ENCODE measurements at places on chromosomes 12 and 14.

DNA sequence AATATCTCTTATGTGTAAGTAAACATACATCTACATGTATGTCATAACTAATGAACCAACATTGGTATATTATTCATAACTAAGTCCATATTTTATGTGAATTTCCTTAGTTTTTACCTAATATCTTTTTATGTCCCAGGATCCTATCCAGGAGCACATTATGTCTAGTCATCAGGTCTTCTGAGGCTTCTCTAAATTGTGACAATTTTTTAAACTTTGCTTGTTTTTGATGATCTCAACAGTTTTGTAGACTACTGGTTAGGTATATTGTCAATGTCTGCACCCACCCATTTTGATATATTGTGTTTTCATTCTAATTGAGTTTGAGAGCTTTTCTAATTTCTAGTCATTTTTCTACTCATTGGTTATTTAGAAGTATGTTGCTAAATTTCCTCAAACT is 288.2 kb upstream of the DIO3 start:
- DNase-seq: no peak

DNA sequence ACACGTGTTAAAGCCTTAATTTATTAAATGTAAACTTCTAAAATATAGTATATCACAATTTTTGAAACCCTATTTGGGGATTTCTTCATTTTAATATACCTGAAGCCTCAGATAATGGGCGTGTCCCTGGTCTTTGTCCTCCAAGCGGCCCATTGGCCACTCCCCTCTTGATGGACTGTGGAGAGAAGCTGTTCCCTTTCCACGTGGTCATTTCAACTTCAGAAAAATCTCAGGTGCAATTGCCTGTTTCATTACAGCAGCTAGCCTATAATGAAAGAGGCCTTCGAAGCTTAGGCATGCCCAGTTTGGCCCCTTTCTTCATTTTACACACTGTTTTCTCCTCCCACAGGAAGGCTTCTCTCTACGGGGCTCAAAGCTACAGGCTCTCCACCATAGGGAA is 131.4 kb upstream of the ARHGAP5 start:
- no peak for DNase-seq

DNA sequence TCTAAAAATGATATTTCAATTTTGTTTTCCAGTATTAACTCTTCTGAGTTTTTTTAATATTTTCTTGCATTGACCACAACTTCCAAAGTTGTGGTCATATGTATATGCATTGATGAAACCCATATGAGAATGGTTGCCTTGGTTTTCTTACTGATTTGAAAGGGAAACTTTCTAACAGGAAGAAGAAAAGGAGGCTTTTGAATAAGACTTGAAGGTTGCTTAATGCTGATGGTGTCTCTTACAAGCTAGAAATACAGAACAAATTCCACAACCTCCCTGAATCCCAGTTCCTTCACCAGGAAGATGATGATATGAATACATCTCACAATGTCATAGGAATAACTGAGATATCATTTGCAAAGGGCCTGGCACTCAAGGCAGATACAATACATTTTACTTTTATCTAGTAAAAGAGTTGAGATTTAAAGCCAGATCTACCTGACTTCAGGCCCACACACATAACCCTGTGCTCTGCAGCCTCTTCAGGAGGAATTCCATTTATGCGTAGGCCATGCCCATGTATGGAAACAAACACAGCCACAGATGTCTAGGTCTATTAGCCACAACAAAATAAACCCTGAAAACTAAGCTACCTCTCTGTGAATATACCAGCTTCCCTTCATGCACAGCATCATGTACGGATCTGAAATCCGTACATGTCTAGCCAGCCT is 165.4 kb upstream of the PLEKHG7 start:
- no peak for DNase-seq

- peak; percentile 33 for DNase-seq
These were observed 16.8 kb upstream of the ITPK1 start for GRCh38 chr14:93132472-93133065.

GRCh38 chr12:11885261-11886038 is 185.3 kb upstream of the BCL2L14 start:
- peak; percentile 64 for DNase-seq

GRCh38 chr14:68624541-68625220 is 168.2 kb downstream of the ZFP36L1 start:
- DNase-seq: no peak

DNA sequence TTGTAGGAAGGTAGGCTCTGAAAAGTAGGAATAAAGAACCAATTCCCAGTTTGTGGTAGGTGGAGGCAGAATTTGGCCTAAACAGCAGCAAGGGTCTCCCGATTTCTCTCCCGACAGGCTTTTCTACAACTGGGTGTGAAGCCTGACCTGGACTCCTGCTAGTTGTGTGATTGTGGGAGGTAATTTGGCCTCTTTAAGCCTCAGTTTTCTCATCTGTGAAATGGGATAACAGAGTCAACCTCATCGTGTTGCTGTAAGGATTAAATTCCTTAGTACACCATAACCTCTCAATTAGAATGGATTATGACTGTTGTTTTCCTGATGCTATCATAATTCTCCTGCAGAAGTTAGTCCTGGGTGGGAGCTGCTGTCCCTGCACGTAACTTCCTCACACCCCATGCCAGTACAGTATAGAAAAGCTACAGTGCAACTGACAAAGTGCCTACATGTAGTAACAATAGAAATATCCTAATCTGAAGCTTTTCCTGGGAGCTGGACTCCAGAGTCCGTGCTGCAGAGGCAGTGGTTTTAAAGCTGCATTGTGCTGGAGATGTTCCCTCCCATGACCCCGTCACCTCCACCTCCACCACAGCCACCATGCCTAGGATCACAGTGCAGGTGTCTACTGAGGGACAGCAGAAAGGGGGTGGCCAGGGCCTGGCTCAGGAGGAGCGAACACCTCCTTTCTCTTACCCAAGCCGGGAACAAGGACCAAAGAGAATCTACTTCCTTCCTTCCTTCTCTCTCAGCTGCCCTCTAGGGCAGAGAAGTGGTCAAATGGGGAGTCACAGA is 76.5 kb downstream of the FBXL14 start:
- no peak for DNase-seq

DNA sequence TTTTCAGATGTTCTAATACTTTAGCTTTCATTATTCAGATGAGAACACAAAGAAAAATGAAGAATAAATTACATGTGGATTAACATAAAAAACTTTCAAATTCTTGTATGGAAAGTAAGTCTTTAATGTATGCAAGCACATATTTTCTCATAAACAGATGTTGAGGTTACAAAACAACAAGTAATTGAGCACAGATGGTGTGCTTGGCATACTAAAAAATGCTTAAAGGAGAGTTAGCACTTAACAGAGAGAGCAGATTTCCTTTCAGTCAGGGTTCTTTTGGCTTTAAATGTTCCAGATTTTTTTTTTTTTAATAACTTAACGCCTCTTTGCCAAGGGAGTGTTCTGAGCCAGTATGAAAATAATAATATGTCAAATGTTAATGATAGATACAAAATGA is 96.0 kb downstream of the RASSF9 start:
- no peak for DNase-seq
